Inflammatory macrophage (primary cell): ENCODE measurements at places on chromosomes 2 and 18.

DNA sequence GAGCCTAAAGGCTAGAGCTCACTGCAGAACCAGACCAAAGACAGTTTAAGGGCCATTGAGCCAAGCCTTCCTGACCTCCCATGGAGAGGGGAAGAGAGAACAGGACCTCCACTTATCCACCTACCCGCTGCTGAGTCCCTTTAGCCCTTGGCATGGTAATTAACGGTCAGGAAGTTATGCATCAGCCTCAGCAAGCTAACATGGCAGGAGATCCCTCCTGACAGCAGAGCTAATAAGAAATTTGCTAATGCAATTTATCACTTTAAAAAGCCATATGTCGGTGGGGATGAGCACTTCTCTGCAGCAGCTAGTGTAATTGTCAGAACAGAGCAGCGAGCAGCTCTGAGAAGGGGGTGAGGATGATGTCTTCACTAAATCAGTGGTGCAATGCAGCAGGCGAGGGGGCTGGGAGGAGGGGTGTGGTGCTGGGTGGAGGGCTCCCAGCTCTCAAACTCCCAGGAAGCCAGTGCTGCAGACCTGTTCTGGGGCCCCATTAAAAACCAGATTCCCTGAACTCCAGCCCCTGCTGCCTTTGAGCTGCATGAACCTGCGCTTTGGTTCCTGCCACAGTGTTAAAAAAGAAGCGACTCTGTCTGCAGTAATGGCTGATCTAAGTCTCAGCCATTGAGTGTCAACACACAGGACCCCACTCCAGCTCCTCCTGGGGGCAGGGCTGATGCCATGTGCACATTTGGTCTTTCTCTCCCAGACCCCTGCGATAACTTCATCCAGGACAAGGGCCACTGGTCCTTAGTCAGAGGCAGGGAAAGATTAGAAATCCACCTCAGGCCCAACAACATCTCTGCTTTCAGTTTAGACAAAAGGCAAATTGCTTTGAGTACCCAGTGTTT, 84.2 kb upstream of the STPG4 start:
- DNase-seq: no peak

GRCh38 chr2:172736424-172737174, 954 bp downstream of the RAPGEF4 start:
- no peak for DNase-seq

DNA sequence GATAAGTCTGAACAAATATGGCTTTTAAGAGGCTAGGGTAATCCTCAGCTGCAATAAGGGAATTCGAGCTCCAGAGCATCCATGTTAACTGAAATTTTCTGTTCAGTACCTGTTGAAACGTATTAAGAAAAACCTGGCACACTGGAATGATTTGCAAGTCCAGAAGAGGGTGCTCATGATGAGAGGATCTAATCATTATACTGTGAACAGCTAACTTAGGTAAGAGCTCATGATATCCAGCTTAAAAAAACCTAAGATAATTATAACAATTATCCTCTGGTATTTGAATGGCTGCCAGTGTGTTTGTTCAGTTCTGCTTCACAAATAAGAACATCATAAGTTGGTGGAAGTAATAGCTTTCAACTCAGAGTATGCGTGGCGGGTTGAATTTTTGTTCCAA, 1118.3 kb upstream of the DDX18 start:
- no peak for DNase-seq

DNA sequence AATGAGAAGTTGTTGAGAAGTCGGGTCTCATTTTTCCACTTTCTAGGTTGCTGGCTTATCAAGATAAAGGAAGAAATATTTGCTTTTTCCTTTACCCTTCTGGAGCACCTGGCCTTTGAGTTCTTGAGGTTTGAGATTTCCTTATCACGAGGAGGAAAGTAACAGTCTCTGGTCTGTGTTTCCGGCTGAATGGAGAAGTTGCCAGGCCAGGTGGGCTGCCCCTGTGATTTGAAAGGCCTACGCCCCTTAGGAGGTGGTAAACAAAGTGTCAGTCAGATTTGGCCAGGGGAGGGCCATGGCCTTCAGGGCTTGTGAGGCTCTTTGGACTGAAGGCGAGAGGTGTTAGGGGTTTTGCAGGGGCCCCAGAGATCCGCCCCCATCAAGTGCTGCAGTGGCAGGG, 156.7 kb upstream of the HAAO start:
- DNase-seq: no peak

- DNase-seq: peak; percentile 27
Measured at GRCh38 chr2:186862869-186863709, 14.1 kb upstream of the ZSWIM2 start.

GRCh38 chr18:48835119-48835518, 115.6 kb downstream of the SMAD7 start:
- no peak for DNase-seq

DNA sequence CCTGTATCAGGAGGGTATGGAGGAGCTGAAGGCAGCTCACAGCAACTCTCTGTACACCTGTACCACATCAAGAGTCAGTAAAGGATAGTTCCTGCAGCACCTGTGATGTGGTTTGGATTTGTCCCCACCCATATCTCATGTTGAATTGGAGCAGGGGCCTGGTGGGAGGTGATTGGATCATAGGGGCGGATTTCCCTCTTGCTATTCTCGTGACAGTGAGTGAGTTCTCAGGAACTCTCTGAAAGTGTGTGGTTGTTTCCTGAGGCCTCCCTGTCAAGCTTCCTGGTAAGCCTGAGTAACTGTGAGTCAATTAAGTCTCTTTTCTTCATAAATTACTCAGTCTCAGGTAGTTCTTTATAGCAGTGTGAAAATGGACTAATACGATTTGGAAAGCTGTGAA, 28.9 kb downstream of the OSBPL1A start:
- peak; percentile 28 for DNase-seq

DNA sequence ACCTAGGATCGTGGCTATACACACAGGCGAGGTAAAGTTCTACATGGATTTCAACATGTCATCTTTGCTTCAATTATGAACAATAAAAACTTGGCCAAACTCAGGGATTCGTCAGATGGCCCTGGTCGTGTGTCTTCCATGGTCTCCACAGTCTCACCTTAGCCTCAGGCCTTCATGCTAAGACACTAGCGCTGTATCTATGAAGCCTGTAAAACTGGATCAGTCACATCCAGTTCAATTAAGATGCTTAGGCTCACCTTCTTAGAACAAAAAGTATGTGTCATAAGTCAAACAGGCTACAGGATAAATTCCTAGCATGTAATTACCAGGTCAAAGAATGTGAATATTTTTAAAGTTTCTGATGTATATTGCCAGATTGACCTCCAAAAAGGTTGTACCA, 113.7 kb upstream of the NRP2 start:
- no peak for DNase-seq

- DNase-seq: no peak
Measured at GRCh38 chr2:149438330-149438960, 108.1 kb downstream of the LYPD6 start.

DNA sequence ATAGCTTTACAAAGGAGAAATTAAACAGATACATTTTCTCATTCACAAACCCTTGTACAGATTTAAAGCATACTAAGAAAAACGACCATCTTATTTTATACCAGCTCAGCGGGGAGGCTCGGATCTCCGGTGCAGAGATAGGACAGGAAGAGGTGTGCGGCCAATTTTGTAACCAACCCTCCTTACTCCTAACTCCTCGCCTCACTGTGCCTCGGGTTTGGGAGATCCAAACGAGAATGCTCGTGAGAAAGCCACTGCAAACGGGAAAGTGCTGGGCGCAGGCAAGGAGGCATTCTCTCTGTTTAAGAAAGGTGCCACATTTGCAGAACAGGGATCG, 1.2 kb downstream of the KDSR start:
- no peak for DNase-seq

DNA sequence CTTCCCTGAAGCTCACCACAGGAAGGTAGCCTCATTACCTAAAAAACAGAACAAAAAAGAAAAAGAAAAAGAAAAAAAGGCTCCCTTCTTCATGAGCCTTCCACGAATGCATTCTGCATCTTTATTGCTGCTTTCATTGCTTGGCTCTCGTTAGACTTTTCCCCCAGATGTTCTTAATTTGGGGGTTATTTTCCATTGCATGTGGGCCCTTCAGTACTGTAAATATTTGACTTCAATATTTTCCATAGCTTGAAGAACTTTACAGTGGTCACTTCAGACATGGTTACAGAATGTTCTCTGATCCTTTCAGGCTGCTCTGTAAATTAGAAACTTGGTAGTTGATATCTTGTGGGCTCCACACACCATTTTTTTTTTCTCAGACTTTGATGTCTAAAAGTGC, 65.6 kb upstream of the COPS8 start:
- DNase-seq: no peak

GRCh38 chr2:172196768-172197431, 94.2 kb upstream of the DLX2 start:
- peak; percentile 90 for DNase-seq

DNA sequence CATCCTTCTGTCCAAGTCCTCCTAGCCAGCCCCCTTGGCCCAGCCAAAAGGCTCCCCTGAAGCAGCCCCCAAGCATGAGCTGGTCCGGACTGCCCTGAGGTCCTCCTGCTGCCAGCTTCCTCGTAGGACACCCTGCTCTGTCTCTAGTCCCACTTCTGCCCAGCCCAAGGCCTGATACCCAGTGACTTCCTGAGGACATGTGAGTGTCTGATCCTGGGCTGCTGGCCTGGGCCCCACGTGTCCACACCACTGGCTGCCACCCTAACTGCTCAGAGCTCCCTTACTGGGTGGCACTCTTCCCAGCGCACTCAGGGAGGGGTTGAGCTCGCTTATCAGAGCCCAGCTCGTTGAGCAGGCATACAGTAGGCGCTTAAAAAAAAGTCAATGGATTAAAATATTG, 34.4 kb upstream of the PDIA6 start:
- DNase-seq: no peak

DNA sequence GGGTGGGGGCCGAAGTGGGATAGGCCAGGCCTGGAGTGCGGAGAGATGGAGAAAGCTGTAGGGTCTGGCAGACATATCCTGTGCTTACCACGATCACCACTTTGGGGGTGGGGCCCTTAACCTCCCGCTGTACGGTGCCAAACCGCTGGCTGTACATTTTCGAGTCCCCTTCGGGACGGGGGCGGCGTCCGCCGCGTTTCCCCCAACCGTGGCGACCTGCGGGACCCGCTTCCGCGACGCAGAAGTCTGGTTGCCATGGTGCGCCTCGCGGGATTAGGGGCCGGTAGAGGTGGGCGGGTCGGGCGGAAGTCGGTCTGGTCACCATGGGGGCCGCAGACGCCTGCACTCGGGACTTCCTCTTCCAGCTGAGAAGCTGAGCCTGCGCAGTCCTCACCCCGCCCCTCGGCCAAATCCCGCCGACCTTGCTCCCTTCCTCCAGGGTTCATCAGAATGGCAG, at the start of gene CFAP53:
CFAP53 (minus strand) TSS at position 248 of the 457 bp plus-strand sequence; CDS start at position 157, 91 bp downstream.
- peak; percentile 90 for DNase-seq

DNA sequence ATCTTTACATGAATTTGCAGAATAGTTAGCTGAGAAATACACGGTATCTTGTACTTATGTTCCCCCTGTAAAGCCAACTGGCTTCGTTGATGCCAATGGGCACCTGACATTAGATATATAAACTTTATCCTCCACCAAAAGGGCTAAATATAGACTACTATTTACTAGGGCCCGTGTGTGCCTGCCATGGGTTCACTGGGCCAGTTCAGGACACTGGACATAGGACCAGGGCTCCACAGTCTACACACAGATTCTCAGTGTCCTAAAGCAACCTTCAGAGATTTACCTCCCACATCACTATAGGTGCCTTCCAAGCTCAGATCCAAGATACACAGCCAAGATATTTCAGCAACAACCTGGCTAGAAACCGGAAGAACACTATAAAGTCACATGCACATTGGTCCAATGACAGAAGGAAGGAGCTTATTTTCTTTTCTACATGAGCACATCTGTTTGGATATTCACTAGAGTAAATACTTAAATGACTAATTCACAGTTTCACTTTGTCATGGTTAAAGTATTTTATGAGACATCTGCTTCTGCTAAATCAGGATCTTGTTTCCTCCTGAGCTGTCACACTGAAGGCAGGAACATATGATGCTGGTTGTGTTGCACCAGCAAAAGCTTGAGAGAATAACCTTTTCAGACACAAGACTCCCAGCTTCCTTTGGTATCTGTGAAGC, 95.1 kb downstream of the MYO5B start:
- DNase-seq: no peak

DNA sequence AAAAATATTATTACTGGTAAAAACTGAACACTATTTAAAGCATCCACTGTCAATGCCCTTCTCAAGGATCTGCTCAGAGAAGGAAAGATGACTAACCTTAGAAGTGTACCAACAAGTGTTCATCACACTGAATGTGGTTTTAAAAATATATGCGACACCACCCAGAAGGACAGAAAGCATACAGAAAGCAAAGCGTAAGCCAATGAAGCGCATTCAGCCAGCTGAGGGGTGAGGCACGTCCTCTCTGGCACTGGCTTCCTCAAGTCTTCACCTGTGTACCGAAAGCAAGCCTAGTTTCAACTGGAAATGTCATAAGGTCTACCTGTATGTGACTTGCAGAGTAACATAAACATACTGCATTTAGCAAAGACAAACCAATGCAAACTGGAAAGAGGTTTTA, 88.8 kb downstream of the PSMG2 start:
- DNase-seq: no peak

- DNase-seq: no peak
Measured at GRCh38 chr2:175432793-175433192, 251.3 kb upstream of the ATP5MC3 start.

- DNase-seq: no peak
Measured at GRCh38 chr2:158994920-158995676, 26.7 kb downstream of the TANC1 start.

- DNase-seq: no peak
Measured at GRCh38 chr2:99495115-99495860, 5.5 kb upstream of the REV1 start.

DNA sequence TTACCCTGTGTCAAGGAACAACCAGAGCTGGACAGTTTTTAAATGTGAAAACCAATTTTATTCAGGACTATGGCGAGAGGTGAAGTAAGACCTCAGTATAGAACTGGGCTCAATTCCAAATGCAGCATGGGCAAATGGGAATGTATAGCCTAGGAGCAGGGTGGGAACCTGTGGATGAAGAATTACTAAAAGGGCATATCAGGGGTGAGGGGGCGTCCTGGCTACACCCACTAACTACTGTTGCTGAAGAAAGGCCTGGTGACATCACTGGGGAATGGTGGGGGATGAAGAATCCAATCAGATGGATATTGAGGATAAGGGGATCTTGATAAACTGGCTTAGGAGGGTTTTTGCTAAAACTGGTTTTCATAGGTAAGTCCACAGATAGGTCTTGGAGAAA, 27.3 kb upstream of the IL37 start:
- no peak for DNase-seq

DNA sequence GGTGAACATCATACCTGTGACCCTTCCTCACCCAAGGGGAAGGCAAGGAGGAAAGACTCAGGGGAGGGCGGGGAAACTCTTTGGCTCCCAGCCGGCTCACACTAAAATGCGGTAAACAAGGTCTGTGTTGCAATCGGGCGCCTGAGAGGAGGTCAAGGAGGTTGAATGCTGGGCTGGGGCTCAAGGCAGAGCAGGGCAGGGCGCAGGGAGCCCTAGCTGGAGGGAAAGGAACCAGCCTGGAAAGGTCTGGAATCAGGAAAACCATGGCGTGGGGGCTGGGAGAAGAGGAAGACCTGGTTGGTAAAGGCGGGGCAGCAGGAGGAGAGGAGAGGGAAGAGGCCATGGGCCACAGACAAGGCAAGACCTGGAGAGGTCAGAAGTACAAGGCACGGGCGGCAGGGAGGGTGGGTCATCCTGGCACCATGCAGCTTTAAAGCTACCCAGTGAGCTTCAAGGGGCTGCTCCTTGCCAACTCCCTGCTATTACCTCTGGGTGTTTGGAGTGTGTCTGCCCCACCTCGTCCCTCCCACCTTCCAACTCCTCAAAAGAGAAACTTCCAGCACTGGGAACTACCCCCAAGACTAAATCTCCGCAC, 4.8 kb upstream of the TMEM37 start:
- peak; percentile 35 for DNase-seq

- DNase-seq: no peak
Measured at GRCh38 chr2:122707224-122707824, 951.9 kb downstream of the TSN start.

GRCh38 chr2:235606004-235606715, 112.3 kb downstream of the AGAP1 start:
- no peak for DNase-seq
